ENCODE measurements at places on chromosomes 7 and 10.

GRCh38 chr10:34651416-34652195 lies 163.5 kb downstream of the PARD3 start:
- DNase-seq = no peak

DNA sequence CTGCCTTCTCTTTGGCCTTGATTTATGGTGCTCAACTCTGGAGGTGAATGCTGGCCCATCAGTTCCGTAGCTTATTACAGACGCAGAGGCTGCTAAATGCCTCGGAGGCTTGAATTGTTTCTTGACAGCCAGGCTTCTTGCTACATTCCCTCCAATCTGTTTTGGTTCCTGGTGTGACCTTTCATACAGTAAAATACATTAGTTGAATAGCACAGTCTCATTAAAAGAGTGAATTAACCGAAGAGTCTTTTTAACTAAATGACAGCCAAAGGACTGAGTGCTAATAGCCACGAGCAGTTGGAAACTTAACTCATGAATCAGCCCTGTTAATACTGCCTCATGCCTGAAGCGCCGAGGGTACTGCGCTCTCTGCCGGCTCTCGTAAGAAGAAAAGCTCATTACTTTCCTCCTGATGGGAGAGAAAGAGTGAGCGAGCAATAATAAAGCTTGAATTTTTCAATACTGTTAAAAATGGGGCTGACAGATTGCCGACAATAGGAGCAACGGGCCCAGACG lies 236.4 kb upstream of the GPR26 start:
- DNase-seq = no peak

GRCh38 chr7:130912082-130912861 lies 178.3 kb upstream of the KLF14 start:
- DNase-seq = no peak

DNA sequence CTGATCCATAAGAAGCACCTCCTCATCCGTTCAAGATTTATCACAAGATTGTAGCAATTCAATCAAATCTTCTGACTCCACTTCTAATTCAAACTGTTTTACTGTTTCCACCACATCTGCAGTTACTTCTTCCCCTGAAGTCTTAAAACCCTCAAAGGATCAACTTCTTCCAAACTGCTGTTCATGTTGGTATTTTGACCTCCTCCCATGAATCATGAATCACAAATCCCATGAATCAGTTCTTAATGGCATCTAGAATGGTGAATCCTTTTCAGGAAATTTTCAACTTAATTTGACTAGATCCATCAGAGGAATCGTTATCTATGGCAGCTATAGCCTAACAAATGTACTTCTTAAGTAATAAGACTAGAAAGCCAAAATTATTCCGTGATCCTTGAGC lies 122.3 kb downstream of the IMMP2L start:
- no peak for DNase-seq

GRCh38 chr10:110876000-110876399 lies 4.3 kb downstream of the PDCD4 start:
- no peak for DNase-seq

DNA sequence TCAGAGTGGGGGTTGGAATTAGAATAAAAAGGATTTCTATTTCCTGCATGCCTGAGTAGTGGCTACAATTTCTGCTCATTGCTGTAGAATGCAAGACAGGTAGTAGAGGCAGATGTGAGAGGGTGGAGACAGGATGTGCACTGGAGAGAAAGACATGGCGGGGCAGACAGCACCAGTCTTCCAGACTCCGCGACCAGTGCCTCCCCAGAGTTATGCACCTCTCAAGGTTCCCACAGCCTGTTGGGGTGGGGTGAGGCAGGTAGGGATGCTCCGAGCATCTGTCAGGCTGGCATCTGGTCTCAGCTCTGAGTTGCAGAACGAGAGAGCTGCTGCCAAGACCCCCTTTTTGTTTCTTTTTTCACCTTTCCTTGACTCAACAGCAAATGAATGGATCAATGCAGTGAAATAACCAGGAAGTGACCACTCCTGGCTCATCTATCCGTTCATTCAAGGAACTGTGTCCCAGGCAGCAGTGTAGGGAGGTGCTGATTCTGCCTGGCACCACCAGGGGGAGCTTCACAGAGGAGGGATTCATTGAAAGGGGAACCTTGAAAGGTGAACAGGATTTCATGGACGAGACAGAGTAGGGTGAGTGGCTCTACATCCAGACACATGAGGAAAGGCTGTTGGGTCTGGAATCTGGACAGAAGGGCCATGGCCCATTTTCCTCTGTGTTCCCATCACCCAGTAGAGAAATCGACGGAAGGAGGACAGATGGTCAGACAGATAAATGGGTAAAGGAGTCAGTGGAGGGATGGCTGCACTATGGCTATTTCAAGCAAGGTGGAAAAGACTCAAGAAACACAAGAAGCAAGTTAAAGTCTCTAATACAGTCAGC lies 17.2 kb upstream of the SLC18A3 start:
- peak; percentile 70 for DNase-seq

DNA sequence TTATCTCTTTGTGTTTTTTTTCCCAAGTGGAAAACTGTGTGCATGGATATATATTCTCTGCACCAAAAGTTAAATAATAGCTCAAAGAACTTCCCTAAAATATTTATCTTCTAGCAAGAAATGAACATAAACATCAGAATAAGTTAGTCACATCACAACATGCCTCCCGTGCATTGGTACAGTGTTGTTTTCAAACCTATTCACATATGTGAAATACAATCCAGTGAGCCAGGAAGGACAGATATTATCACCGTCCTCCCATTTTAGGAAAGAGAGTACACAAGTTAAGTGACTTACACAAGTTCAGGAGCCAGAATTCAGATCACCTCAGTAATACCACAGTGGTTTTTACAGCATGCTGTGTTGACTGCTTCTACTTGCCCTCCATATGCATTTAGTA lies 22.2 kb downstream of the ARMH3 start:
- no peak for DNase-seq

DNA sequence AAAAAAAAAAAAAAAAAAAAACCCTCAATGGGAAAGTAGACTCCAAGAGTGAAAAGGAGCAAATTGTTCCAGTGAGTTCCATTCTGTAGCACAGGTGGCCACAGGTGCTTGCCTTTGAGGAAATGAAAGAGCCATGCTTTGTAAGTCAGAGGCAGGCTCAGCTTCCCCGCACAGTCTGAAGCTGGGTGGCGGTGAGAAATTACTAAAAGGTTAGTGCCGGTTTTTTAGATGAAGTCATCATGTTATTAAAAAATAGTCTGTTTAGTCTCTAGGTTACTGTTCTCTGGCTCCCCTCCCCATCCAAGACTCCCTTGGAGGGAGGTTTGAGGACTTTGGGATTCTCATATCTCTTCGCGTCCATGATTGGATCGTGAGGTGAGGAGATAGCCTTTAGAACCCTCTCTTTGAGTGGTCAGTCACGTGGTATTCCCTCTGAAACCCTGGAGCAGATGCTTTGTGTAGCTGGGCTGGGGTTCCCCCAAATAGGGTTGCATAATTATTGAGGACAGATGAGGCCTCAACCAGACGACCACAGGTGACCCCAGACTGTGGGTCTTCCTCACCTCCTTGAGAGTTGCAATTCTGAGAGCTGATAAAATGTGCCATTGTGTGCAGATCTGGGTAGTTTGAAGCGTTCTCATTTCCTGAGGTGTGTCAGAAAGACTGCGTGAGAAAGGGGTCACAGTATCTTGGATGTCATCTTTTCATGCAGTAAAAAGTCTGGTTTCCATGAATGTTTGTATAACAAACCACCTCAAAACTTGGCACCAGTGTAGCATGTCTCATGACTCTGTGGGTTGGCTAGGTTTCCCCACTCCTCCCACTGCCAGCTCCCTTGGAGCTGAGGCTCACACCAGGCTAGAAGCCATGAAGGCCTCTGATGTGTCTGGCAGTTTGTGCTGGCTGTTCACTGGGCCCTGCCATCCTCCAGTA lies 27.1 kb downstream of the OGDH start:
- peak; percentile 68 for DNase-seq

DNA sequence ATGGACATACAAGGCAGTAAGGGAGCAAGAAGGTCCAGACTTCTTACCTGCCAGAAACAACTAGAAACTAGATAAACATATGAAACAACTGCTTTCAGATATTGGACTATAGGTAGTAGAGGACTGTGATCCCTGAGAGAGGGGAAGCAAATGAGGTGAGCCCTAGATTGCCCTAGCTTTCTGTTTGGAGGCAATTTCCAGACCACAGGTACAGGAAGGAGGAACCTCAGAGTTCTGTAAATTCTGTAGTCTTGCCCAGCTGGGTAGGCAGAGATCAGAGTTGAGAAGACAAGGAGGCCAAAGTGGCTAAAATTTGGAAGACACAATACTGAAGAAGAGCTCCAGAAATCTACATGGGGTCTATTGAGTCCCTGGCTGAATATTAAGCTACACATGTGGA lies 21.0 kb downstream of the CDK6 start:
- no peak for DNase-seq

DNA sequence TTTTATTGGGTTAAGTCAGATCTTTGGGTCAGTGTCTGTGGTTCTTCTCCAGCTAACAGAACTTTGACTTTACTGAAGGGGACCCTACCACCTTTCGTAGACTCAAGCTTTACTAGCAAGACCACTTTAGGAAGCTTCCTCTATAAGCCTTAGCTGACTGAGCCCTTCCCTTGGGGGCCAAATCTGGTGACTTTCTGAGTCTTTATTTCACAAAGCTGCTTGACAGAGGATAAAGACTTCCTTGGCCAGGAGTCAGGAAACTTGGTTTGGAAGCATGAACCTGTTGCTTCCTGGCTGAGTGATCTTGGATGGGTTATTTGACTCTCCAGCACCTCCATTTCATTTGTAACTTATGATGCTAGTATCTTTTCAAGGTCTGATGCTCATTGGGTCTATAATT lies 466.7 kb downstream of the TYW1 start:
- DNase-seq = no peak

DNA sequence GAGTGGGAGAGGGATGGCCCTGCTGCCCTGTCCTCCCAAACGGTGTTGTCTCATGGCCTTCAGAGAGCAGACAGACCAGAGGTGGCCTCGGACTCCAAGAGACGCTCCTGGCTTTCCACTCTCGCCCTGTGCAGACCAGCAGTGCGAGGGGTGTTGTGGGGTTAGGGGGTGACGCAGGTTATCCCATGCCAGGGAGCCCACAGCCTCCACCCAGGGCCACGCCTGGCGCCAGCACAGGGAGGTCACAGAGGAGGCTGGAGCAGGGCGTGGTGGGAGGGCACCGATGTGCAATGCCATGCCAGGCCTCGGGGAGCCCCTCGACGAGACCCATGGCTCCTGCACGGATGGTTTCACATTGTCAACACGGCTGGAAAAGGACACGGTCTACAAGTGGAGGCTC lies 52.1 kb downstream of the INPP5A start:
- no peak for DNase-seq

GRCh38 chr10:10519674-10520073 lies 498.0 kb upstream of the CELF2 start:
- no peak for DNase-seq

- DNase-seq = no peak
Measured at GRCh38 chr10:58164517-58164916, 103.2 kb downstream of the IPMK start.

- DNase-seq = no peak
Measured at GRCh38 chr7:34058801-34059135, 153.4 kb downstream of the BMPER start.

GRCh38 chr10:299969-300368 lies 164.7 kb downstream of the ZMYND11 start:
- no peak for DNase-seq

DNA sequence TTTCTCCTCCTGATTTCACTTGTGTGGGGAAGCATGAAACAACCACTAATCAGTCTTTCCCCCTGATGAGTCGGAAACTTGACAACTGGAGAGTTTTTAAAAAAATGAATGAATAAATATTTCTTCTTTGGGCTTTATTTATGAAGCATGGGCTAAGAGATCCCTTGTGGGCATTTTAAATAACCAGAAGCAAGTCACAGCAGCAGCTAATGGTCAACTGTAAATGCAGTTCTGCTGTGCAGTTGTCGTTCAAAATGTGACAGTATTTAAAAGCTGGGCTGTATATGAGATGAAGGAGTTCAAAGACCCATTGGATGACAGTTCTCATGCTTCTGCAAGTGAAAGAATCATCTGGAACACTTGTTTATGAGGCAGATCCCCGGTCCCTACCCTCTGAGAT lies 54.1 kb downstream of the STEAP1B start:
- DNase-seq = no peak

DNA sequence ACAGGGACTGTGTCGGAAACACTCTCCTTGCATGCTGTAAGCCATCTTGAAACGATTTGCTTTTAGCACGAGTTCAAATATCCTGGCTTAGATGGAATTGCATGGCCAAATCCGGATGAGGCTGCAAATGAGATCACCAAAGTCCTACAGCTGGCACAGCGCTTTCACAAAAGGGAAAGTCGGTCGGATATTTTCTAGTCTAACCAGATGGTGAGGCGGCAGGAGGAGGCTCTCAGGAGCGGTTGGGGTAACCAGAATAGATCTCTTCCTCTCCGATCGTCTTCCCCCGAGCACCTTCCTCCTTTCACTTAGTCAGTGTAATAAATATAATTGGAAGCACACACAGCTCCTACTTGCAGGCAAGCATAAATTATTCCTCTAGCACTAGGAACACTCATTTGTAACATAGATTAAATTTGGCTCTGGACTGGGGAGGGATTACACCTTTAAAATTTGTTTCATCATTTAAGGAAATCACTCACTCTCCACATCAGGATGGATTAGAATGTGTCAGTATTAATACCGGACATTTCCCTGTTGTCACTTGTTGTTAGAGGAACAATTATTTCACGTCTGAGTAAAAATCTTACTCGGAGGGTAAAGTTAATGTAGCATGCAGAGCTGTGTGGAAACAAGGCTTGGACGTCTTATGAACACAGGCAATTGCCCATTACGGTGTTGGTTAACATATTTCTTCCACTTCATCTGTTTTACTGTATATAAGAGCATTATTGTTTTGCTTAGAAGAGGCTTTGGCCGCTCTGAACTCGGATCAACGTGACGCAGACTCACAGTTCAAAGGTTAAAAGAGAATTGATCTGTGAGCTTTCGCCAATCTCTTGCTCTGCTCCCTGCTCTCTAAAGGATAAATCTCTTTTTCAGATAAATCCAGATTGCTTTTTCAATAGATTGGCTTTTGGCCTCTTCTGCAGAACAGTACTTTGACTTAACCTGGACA lies 857.9 kb downstream of the TYW1 start:
- no peak for DNase-seq

DNA sequence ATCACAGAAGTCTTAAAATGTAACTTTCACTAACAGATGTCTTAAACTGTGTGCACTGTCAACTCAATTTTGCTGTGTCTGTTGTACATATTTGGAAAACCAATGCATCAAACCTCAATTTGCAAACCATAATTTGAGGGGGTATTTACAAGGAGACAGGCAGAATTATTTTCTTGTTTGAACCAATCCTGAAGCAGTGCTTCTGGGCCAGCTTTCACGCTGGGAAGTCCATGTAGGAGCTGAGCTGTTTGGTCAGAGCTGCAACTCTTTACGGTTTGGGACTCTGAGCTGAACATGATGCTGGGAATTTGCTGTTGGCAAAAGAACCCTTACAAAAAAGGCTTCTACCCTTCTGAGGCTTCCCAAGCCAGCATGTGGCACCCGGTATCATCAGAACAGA lies 43.2 kb upstream of the EPC1 start:
- DNase-seq = no peak

Data from activated CD8-positive, alpha-beta memory T cell treated with anti-CD3 and anti-CD28 coated beads, Interleukin-2, amount 10 ng/mL, durations not matched to agents 7 days and 5 days (primary cell).